ENCODE measurements at places on chromosomes 7 and 10. TPM values are rescaled to one million over a fixed set of nuclear protein-coding genes. Genes with fewer than 3 reads are reported as not detected.

ARHGAP22 gene
- total RNA-seq: 44.4 TPM

DNA sequence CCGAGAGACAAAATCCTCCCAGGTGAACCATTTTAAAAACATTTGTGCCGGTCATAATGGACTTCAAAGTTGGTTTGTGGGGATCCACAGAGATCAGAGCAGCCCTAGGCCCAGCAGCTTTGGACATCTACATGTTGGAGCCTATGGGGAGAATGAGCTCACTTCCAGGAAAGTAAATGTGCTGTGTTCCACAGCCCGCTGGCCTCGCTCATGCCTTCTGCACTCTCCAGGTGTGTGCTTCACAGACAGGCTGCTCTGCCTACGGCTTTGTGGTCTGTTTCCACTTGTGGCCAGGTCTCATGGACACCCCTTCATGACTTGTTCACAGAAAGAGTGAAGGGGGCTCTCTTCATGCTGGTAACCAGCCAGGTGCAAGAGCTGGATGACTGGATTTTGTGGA lies 141.6 kb downstream of the ADARB2 start:
- no peak overlapping the region for H3K27ac ChIP-seq
- H3K27me3 ChIP-seq: no peaks in the 10 kb centered on the region

DNA sequence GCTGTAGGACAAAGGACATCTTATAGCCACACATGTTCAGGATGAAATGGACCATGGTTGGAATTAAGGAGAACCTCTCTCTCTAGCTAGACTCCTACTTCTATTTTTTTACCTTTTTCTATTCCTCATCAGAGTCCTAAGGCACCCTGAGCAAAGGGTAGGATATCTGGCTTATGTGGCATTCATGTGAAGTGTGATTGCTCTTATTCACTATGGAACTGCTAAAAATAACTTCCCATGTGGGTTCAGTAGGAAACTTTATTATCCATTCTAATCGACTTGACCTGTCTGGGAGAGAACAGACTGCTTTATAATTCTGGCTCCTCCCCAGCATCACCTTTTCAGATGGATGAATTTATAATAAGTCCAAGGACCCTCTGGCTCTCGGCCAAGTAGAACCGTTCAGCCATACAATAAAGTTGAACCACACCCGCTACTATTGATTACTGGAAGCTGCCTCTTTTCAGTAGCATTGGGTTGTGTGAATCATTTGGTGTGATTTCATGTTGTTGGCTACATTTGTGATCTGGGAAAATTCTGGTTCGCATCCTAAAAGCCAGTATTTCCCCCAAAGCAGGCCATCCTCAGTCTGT lies 117.5 kb downstream of the NRF1 start:
- H3K4me3 ChIP-seq: no peak overlapping the region
- peaks cover 14% of the 10 kb centered on the region for H3K36me3 ChIP-seq
- no peak for DNase-seq
- H3K27me3 ChIP-seq: no peaks in the 10 kb centered on the region
- no peak overlapping the region for H3K27ac ChIP-seq
- no peaks in the 10 kb centered on the region for H3K4me1 ChIP-seq

DNA sequence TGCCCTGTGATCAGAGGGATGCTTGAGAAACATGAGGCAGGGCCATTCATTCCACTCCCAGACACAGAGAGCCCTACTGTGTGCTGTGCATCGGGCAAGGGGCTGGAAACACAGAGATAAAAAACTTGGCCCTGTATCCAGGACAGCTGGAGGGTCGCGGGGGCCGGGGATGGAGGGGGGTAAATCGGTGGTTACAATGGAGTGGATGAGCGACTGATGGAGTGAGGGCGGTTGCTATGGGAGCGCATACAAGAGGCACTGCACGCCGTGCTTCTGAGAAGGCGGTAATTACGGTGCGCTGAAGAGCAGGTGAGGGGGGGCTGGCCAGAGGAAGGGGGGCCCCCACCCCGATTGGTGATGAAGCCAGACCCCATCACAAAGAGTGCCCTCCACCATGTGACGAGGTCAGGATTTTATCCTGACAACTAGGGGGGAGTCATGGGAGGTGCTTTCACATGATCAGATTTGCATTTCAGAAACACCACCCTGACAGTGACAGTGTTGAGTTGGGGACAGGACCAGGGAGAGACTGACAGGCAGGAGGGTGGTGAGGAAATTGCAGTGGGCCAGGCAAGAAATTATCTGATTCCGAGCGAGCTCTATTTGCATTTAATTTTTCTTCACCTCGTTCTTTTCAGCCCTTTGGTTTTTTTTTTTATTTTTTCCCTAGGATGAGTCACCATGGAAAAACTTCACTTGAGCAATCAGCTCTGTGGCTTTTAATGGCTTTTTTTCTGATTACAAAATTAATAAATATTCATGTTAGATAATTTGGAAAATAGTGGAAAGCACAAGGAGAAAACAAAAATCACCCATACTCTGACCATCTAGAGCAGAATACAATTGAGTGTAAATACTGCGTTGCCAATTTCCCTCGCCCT lies 7.8 kb downstream of the CPA5 start:
- H3K27me3 ChIP-seq: no peaks in the 10 kb centered on the region
- DNase-seq: peak; percentile 79
- no peaks in the 10 kb centered on the region for H3K36me3 ChIP-seq
- H3K4me3 ChIP-seq: peak overlapping the region; percentile 66
- H3K27ac ChIP-seq: no peak overlapping the region

MTERF1 gene
- 4.0 TPM for total RNA-seq

- no peak overlapping the region for H3K27ac ChIP-seq
- H3K4me1 ChIP-seq: no peaks in the 10 kb centered on the region
- H3K27me3 ChIP-seq: no peaks in the 10 kb centered on the region
These were observed 235.3 kb upstream of the MKI67 start for GRCh38 chr10:128361487-128361886.

CCDC7 gene
- 19.1 TPM for total RNA-seq

MMD2 gene
- total RNA-seq: not detected

DNA sequence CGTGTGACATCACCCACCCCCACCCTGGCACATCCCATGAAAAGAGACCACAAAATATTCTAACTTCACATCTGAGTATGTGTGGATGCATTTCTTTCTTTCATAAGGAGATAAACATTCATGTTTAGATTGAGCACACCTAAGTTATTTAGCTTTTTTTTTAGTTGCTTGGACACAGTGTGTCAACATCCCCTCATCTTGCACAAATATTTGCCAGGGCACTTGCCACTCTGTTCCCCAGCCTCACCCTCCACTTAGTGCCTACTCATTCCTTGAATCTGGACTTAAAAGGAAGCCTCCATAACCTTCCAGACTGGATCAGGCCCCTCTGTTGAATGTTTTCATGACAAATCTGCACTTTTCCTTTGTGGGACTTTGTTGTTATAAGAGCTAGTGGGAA lies 338.9 kb upstream of the IGFBP3 start:
- no peak overlapping the region for H3K27ac ChIP-seq
- peaks cover 25% of the 10 kb centered on the region for H3K4me1 ChIP-seq
- H3K27me3 ChIP-seq: no peaks in the 10 kb centered on the region
